Fibroblast of skin of back (primary cell): ENCODE measurements at places on chromosomes 7 and 10.

DNA sequence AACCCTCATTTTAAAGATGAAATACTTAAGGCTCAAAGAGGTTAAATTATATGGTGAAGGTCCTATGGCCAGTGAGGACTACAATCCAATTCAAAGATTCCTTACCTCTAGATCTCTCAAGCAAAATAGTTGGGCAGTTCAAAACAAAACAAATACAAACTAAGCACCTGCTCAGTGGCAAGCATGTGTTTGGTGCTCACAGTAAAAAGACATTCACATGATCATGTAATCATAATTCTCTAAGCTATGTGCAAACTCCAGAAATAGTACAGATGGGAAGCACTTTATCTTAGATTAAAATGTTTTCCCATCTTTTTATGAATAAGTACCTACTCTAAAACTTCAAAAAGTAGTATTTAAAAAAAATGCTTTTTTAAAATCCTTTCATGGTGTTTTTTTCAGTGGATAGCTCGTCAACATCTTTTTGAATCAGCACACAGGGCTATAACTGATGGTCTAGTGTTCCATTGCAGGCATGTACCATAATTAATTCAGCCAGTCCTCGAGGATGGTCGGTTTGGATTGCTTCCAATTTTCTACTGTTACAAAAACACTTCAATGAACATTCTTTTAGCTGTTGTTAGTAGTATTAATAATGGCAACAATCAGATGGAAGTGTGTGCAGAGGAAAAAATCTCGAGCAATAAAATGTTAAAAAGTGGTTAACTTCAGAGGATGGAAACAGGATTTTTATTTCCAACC, 58.4 kb downstream of the CHCHD3 start:
- peak; percentile 15 for DNase-seq

DNA sequence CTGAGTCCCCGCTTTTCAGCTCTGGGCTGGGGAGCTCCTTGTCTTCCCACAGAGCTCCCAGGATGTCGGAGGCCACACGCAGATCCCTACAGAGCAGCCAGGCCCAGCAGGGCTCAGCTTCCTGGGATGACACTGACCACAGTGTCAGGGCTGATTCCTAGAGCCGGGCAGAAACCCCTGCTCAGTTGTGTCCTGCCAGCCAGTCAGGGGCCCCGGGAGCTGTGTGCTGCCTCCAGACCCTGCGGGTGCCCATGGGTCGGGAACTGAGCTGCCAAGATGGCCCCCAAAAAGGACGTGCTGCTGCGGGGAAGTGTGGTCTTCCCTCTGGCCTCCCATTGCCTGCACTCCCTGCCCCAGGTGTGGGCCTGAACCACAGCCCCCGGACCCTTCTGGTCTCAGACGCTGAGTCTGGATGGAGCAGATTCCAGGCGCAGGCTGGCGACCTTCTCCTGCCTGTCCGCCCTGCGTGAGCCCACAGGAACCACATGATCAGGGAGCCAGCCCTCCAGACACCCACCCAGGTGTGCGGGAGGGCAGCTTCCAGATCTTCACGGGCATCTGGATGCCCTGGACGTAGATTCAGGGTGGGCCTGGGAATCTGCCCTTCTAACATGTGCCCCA, 217.4 kb downstream of the MAD1L1 start:
- DNase-seq: no peak

DNA sequence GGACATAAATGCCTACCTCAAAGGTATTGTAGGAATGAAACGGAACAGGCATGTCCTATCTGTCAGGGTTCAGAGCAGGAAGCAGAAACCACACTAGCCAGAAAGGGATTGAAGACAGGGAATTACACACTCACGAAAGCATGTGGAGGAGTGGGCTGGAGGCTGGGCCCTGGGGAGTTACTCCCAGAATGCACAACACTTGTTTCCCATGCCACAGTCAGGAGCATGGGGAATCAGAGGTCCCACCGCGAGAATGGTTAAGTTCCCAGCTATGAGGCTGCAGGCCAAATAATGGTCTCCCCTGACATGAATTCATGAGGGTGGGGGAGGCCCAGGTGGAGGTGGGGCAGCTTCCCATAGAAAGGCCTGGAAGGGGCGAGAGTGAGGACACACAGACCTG, 212.7 kb downstream of the HERPUD2 start:
- DNase-seq: no peak

- DNase-seq: peak; percentile 52
Measured at GRCh38 chr10:79196470-79197461, 128.0 kb downstream of the ZMIZ1 start.

GRCh38 chr10:112311481-112311880, 28.3 kb downstream of the TECTB start:
- DNase-seq: no peak

- DNase-seq: no peak
Measured at GRCh38 chr7:26493737-26494428, 202.2 kb downstream of the SNX10 start.

- peak; percentile 35 for DNase-seq
Measured at GRCh38 chr7:13848681-13849131, 140.8 kb downstream of the ETV1 start.

GRCh38 chr10:27258492-27258837, 17.9 kb upstream of the ACBD5 start:
- DNase-seq: no peak

DNA sequence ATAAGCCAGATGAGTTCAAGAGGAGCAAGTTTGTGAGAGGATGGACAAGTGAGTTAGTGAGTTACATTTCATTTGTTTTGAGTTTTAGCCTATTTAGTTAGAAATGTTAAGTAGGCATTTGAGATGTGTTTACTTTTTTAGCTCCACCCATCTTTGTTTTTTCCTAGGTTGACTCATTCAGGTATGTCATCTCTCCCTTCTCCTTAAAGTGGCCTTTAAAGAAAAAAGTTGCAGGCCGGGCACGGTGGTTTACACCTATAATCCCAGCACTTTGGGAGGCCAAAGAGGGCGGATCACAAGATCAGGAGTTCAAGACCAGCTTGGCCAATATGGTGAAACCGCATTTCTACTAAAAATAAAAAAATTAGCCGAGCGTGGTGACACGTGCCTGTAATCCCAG, 71.2 kb downstream of the BMPR1A start:
- no peak for DNase-seq

DNA sequence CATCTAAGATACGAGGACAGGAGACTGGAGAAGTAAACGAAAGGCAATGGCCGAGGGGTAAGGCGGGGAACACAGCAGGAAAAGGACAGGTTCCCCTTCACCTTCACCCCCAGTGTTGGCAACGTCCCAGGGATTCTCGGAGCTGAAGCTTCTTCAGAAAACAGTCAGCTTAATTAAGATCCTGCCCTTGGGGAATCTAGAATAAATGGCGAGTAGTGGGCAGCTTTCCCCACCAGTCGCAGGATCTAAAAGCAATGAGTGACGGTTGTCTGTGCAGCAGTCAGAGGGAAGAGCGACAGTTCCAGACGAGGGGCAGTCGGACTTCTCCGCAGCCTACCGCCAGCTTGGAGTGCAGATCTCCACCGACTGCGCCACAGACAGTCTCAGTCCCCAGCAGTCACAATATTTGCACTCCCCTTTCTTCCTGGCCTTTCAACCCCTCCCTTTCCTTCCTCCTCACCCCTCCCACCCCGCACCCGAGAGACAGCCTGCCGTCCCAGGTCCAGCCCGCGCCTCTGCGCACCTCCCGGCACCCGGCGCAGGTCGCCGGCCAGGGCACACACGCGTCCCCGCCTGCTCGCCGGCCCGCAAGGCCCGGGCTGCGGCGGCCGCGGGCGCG, 10.9 kb upstream of the SP8 start:
- DNase-seq: no peak

GRCh38 chr10:94122211-94122610, 128.5 kb downstream of the PLCE1 start:
- no peak for DNase-seq

- no peak for DNase-seq
Measured at GRCh38 chr7:107946881-107947280, 55.9 kb downstream of the DLD start.

DNA sequence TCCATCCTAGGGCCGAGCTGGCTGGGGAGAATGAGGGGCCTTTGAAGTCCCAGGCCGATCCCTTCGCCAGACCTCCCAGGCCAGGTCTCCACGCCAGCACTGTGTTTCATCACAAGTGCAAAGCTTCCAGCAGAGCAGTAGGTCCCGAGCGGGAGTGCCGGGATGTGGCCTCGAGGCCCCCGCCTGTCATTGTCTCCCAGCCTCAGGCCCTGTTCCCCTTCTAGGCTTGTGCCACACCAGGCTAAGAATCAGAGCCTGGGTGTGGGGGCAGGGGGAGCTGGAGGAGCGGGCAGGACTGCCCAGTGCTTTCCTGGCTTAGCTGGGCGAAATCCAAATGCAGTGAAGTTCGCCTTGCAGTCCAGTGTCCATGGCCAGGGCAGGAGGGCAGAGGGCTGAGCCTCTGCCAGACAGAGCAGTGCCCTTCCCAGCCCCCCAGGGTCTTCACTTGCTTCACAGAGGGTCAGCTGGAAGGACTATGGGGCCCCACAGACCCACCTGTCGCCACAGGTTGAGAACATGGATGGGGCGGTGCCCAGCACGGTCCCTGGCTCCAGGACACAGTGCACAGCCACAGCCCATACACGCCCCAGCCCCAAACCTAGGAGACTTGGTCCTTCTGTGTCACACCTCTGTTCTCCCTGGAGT, 20.2 kb upstream of the PFKFB3 start:
- DNase-seq: no peak

- no peak for DNase-seq
Measured at GRCh38 chr10:69387500-69387899, 29.2 kb downstream of the TACR2 start.

DNA sequence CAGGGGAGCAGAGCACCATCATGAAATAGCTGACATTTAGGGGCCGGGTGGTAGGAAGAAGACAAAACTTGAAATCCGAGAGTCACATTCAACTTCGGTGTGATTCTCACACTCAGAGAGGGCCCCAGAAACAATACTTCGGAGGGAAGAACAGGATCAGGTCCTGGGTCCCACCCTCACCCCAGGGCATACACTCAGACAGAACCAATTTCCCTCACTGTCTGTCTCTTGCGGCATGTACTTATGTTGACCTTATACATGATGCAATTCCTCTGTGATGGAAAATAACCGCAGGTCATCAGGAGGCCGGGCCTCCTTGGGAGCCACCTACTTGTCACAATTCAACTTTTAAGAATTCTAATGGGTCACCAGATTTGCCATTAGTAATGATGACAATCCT, 26.3 kb upstream of the HMX3 start:
- no peak for DNase-seq

- no peak for DNase-seq
Measured at GRCh38 chr7:151454932-151455530, 15.1 kb upstream of the CRYGN start.

- no peak for DNase-seq
Measured at GRCh38 chr10:34764472-34764946, 50.6 kb downstream of the PARD3 start.

DNA sequence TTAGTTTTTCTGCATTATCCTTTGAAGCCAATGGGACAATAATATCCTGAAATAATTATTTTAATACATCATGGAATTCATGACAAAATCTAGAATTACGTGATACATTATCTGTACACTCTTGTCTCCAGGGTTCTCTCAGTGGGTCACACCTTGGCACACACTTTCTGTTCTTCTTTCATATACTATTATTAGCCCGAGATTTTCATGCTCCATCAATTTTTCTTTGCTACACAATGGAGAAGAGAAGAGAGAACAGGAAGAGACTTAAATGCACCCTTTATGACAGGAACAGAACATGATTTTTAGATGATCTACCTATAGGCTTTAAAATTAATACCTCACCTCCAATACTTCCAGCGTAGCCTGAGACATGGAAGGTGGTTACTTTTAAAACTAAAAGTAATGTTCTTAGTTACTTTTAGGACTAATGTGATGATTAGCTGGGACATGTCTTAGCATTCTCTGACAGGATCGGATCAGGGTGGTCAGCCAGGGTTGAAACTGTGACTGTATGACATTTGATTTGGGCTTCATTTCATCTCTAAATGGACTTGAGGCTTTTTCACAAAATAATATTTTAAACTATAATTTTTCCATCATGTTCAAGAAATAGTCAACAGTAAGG, 148.2 kb upstream of the WNT16 start:
- no peak for DNase-seq

DNA sequence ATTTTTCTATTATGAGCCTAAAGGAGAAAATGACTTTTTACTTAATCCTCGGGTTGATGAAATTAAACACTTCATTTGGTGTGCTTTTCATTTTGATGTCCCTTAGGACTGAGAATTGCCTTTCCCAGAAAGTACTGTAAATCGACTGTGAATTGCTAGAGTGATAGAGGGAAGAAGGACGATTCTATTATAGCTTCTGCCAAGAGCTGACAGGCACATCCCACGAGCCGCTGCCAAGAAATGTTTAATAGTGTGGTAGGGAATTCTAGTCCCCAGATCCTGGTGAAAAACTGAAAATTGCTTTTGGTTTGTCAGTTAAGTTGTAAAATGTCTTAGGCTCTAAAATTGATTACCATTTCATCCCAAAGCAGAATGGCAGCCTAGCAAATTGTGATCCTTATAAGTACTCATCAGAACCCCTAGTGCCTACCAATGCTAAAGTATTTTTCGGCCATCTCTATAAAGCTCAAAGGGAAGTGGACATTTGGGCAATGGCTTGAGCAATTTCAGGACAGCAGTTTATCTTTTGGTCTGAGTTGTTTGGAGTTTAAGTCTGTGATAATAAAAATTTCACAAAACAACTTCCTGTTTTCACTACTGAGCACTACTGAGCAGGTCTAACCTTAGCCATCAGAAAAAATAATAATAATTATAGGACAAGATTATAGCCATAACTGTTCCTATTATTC, 44.6 kb upstream of the HYCC1 start:
- no peak for DNase-seq

DNA sequence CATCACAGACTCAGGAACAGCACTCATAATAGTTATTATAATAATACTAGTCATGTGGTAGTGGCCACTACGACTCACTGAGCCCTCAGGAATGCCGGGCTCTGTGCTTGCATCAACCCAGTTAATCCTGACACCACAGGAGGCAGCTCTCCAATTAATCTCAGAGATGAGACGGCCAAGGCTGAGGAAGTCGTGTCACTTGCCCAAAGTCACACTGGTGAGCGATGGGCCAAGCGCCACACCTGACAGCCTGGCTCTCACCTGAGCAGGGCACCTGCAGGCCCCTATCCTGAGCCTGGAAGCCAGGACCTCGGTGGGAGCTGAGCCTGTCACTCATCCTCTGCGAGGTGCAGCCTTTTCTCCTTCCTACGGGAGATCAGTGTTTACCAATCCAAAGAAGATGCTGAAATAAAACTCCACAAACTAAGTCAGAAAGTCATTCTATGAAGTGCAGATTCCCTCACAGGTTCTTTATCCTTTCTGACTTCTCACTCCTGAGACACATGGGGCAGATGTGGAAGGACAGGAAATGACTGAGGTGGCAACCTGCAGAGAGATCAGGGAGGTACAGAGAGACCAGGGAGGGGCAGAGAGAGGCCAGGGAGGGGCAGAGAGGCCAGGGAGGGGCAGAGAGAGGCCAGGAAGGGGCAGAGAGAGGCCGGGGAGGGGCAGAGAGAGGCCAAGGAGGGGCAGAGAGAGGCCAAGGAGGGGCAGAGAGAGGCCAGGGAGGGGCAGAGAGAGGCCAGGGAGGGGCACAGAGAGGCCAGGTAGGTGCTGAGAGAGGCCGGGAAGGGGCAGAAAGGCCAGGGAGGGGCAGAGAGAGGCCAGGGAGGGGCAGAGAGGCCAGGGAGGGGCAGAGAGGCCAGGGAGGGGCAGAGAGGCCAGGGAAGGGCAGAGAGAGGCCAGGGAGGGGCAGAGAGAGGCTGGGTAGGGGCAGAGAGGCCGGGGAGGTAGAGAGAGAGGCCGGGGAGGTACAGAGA, 38.5 kb downstream of the VIPR2 start:
- peak; percentile 49 for DNase-seq
